ENCODE measurements at places on chromosomes 16 and 17.

DNA sequence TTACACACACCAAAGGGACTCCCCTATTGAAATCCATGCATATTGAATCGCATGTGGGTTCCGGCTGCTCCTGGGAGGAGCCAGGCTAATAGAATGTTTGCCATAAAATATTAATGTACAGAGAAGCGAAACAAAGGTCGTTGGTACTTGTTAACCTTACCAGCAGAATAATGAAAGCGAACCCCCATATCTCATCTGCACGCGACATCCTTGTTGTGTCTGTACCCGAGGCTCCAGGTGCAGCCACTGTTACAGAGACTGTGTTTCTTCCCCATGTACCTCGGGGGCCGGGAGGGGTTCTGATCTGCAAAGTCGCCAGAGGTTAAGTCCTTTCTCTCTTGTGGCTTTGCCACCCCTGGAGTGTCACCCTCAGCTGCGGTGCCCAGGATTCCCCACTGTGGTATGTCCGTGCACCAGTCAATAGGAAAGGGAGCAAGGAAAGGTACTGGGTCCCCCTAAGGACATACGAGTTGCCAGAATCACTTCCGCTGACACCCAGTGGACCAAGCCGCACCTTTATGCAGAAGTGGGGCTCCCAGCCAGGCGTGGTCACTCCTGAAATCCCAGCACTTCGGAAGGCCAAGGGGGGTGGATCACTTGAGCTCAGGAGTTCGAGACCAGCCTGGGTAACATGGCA, 2.2 kb downstream of the GAA start:
- DNase-seq, result no peak

DNA sequence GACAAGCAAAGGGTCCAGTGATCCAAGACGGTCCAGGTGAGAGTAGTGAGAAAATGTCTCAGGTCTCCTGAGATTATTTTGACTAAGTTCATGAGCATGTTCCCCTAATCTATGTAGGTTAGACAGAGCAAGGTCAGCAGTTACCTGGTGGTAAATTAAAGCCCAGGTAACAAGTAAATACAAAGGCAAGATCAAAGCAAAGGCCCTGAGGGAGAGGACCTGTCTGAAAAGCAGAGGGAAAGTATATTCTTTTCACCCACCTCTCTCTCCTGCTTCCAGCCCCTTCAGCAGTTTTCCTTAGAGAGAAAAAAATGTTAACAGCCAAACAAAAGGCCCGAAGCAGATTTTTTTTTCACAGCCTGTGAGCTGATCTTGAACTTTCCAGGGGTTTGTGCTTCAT, 302.7 kb downstream of the MAP2K6 start:
- no peak for DNase-seq

- DNase-seq, result no peak
Observed at GRCh38 chr17:32870027-32870670, 6.8 kb downstream of the MYO1D start.

GRCh38 chr17:65688307-65688706, 126.9 kb upstream of the AXIN2 start:
- DNase-seq, result no peak

- DNase-seq, result no peak
Observed at GRCh38 chr16:35146031-35146710, 1686.8 kb downstream of the TP53TG3F start.

- DNase-seq, result no peak
Observed at GRCh38 chr17:78092794-78093324, 35.7 kb downstream of the TMC6 start.

GRCh38 chr17:66906321-66907278, 57.9 kb upstream of the CACNG4 start:
- peak; percentile 26 for DNase-seq

- no peak for DNase-seq
Observed at GRCh38 chr17:40460968-40461731, 17.9 kb downstream of the IGFBP4 start.

GRCh38 chr17:300881-301280, 51.7 kb downstream of the RPH3AL start:
- DNase-seq, result no peak

DNA sequence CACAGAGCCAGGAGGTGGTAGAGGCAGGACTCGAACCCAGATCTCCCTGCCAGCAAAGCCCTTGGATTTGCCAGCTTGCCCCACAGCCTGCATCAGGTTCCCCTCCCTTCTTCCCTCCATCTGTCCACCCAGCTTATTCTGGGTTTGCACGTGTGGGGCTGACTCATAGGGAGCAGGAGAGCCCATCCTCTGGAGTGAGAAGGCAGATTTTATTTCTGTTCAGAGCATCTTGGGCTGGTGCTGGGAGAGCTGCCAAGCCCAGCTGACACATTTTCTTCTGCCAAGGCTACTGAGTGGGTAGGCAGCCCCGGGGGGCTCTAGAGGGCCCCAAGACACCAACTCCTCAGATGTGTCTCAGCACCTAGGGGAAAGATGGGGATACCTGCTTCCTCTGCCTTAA, 106.3 kb upstream of the CRHR1 start:
- peak; percentile 84 for DNase-seq

GRCh38 chr16:68040506-68041288, 17.6 kb downstream of the DUS2 start:
- peak; percentile 11 for DNase-seq

- DNase-seq, result no peak
Observed at GRCh38 chr17:62996221-62996620, 30.2 kb downstream of the TANC2 start.

GRCh38 chr17:81429821-81430551, 34.7 kb downstream of the BAHCC1 start:
- DNase-seq, result peak; percentile 58

GRCh38 chr17:57565176-57565575, 179.9 kb downstream of the CCDC182 start:
- DNase-seq, result peak; percentile 79

GRCh38 chr17:27449541-27449940, 6.7 kb upstream of the KSR1 start:
- no peak for DNase-seq

DNA sequence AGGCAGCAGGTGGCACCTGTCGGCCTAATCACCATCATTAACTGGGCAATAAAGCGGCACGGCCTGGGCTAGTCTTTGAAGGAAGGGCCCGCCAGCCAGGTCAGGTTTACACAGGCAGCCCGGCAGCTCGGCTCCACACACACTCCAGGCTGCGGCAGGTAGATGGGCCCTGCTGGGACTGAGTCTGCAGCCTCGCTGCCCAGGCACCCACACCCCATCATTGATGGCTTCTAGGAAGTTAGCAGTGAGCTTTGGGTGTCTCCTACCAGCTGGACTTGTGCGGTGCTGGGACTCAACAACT, 6.8 kb upstream of the FOXN1 start:
- no peak for DNase-seq

- peak; percentile 65 for DNase-seq
Observed at GRCh38 chr17:44137891-44138709, 3.6 kb upstream of the HROB start.

- no peak for DNase-seq
Observed at GRCh38 chr16:22235839-22236745, 30.0 kb downstream of the EEF2K start.

DNA sequence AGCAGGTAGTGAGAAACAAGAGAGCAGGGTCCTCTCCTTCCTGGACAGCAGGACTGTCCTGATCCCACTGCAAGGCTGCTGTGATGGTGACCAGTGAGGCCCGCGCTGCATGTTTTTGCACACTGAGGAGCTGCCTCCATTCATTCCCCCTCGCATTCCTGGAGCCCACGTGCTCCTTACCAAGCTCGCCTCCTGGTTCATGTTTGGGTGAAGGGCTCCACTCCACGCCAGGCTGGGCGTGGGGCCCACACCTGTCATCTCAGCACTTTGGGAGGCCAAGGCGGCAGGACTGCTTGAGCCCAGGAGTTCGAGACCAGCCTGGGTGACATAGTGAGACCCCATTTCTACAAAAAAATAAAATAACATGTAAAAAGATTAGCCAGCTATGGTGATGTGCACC, 15.4 kb upstream of the FASN start:
- no peak for DNase-seq

GRCh38 chr16:3020604-3021448, 658 bp downstream of the TNFRSF12A start:
- DNase-seq, result no peak

DNA sequence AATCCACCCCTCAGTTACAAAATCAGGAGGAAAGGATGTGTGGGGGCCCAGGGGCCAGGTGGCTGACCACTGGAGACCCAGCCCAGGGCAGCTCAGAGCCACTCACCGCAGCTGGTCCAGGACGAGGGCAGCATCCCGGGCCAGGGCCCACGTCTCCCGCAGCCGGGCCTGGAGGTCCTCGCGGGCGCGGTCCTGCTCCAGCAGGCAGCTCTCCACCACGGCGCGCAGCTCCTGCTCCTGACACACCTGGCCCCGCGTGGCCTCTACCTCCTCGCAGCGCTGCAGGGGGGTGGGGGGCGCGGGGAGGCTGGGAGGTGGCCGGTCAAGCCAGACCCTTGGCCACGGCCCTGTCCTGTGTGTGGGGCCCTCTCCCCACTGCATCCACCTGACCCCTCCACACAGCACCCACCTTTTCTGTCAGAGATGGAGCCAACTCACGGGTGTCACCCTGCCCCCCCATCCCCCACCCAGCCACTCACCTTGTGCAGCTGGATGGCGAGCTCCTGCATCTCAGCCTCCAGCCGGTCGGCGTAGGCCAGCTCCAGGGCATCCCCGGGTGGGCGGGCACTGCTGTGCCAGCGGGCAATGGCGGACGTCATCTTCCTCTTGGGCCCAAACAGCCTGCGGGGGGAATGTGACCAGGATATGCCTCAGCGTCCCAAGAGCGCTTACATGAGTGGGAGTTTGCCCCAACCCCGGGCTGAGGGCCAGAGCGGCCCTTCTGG, 5.1 kb downstream of the NUDT16L1 start:
- DNase-seq, result no peak

GRCh38 chr17:41510251-41511065, 5.0 kb upstream of the KRT13 start:
- no peak for DNase-seq

GRCh38 chr16:13012601-13013000, 111.2 kb downstream of the SHISA9 start:
- DNase-seq, result no peak

- no peak for DNase-seq
Observed at GRCh38 chr17:48615047-48615962, at the start of gene HOXB8. Gene HOXB8 (minus strand): TSS chr17:48615292. CDS start chr17:48614704, 588 bp downstream.

DNA sequence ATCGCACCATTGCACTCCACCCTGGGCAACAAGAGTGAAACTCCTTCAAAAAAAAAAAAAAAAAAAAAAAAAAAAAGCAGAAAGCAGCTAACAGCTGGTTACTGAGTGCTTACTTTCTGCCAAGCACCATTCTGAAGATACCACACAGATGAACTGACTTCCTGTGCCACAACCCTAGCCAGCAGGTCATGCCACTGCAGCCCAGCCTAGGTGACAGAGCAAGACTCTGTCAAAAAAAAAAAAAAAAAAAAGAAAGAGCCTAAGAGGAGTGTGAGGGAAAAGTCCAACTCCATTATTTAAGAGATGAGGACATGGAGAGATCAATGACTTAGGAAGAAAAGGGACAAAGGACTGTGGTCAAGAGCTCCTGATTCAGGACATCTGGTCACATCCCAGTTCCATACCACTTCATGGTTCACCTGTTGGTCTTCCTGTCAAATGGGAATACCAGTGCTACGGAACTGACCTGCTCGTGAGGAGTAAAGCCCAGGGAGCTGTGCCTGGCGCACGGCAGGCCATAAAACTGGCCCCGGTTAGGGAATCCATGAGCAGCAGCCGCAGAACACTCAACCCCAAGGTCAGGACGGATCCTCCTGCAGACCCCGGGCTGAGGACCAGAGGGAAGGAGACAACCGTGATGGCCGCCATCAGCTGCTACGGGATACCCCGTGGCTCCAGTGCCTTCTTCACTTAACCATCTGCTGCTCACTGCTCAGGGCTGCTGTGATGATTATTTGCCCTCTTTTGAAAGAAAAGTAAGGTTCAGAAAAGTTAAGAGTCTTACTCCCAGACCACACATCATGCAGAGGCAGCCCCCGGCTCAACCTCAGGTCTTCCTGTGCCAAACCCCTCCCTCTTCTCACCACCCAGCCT, 950 bp downstream of the KLHDC4 start:
- no peak for DNase-seq

- peak; percentile 20 for DNase-seq
Observed at GRCh38 chr16:57600048-57600835, 28.2 kb upstream of the ADGRG1 start.

- DNase-seq, result no peak
Observed at GRCh38 chr17:41131979-41132378, 8.0 kb upstream of the KRTAP4-12 start.

- no peak for DNase-seq
Observed at GRCh38 chr17:41230094-41230493, 2.2 kb upstream of the KRTAP9-3 start.

- no peak for DNase-seq
Observed at GRCh38 chr16:983044-984030, 1.8 kb downstream of the SOX8 start.

- no peak for DNase-seq
Observed at GRCh38 chr16:79301051-79301450, 299.5 kb downstream of the MAF start.

GRCh38 chr17:63931981-63932561, at the start of gene CD79B:
Gene CD79B (minus strand): TSS chr17:63932331. CDS start chr17:63932261, 70 bp downstream.
- DNase-seq, result no peak
